Activated CD8-positive, alpha-beta memory T cell treated with anti-CD3 and anti-CD28 coated beads for 24 hours (primary cell): ENCODE measurements at places on chromosomes 5 and 9.

GRCh38 chr5:57157131-57157530 is 16.7 kb upstream of the GPBP1 start:
- no peak for DNase-seq

- no peak for DNase-seq
Measured at GRCh38 chr5:76971511-76971910, 18.7 kb downstream of the CRHBP start.

DNA sequence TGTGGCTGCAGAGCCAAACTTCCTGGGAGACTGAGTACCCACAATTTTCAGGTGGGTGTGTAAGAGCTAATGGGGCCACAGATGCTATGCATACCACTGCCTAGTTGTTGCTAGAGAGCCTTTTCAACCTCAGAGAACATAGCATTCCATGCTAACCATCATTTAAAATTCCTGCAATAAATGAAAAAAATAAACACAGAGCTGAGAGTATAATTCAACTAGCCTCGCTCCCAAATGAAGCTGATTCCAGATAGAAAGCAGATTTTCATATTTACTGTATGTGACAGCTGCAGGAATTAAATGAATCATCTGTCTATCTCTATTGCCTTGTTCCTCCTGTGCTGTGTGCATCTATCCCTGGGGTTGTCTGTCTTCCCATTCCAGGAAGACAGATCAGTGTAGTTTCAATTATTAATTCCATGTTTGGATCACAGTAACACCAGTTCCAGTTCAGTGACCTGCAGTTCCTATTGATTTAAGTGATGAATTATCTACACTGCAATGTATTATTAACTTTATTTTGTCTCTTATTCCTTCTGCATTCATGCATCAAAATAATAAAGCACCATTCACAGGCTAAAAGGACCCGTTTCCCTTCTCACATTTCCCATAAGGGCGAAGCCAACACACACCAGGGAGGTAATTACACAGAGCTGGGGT is 324.5 kb downstream of the SLIT3 start:
- no peak for DNase-seq

DNA sequence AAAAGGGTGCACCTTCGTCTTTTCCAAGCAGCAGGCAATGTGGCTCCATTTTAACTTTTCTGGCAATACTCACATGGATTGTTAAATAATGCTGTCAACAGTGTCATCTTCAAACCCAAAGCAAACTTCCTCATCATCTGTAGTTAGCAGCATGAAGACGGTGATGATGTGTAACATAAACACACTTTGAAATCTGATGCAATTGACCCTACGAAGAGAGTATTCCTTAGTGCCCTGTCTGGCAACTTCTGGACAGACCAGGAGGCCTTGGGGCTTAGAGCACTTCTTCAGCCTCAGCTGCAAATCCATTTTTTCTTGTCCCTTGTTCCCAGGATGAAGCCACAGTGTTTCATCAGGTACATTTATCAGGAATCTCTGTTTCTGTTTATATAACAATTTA is 149.1 kb downstream of the GHR start:
- DNase-seq, result no peak

DNA sequence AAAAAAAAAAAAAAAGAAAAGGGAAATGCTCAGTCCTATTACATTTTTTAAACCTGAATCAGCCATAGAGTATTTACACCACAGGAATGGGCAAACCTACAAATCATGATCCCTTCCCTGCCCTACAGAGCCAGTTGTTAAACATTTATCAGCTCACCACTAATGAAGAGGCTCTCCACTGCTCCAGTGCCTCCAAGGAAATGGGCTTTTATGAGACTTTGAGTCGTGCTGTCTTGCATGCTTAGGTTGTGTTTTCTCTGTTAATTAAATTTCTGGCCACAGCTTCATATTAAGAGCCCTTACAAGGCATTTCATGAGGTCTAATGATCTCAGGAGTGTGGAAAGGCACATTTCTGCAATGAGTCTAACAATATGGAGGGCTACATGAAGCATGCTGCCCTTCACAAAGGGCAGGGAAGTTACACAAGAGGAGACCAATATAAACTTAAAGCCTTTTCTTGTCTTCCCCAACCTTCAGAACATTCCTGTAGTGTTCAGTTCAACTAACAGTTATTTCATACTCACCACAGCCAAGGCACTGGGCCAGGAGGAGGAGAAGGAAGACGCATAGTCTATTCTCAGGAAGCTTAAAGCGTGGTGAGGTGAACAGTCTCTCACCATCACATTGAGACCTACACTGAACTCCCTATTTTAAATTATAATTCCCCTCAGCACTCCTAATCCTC is 140.1 kb upstream of the ABCA1 start:
- DNase-seq, result no peak

GRCh38 chr5:112958093-112959088 is 18.2 kb upstream of the DCP2 start:
- DNase-seq, result no peak

DNA sequence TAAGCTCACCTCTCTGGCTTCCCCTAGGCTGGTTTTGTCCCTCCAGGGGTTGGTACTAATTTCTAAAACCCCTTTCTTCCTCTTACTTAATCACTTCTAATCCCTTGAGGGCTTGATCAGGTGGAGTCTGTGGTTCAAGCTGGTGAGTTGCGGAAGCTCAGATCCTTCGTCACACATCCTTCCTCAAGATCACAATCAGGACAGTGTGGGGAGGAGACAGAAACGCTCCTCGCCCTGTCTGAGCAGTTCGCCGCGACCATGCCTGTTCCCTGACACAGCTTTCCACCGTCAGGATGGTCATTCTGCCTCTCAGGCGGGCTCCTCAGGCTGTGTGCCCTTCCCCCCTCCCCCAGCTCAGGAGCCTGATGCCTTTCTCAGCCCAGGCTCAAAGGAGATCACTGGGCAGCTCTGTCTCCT is 24.3 kb downstream of the CPLX2 start:
- DNase-seq, result no peak

DNA sequence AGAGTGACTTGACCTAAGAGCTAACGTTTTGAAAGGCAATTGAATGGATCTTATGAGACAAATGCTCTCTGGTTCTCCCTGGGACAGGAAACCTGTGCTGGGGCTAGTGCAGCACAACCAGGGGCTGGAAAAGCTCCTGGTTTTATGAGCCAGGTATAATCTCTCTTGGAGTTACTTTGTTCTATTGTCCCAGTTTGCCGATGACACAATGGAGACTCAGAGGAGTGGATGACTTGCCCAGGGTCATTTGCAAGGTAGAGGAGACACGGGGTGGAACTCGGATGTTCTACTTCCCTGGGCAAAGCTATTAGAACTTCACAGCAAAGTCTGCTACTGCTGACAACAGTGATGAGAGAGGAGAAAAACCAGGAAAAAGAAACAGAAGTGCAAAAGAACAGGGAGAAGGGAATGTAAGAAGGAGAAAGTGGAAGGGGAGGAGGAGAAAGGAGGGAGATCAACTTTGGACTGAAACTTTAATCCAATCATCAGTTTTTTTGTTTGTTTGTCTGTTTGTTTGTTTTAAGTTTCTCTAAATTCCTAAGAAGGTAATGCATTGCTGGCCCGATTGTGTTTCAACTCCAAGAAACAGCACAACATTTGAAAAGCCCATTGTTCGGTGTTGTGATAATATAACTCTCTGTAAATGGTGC is 7.4 kb upstream of the GSN start:
- no peak for DNase-seq

DNA sequence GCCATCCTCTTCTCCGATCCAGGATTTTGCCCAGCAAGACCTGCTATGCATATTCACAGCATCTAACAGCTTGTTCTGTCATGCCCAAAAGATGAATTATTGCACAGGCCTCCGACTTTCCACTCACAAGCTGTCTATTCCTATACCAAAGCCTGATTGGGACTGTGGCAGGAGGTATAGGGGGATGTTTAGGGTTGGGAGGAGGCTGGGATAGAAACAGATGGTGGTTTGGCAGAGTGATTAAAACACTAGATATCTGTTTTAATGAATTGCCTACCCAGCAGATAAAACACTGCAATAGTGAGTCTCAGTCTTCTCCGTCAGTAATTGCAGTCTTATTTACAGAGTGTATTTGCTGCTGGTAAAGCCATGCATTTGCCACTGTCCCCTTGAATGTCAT is 215.3 kb downstream of the TLR4 start:
- DNase-seq, result no peak

DNA sequence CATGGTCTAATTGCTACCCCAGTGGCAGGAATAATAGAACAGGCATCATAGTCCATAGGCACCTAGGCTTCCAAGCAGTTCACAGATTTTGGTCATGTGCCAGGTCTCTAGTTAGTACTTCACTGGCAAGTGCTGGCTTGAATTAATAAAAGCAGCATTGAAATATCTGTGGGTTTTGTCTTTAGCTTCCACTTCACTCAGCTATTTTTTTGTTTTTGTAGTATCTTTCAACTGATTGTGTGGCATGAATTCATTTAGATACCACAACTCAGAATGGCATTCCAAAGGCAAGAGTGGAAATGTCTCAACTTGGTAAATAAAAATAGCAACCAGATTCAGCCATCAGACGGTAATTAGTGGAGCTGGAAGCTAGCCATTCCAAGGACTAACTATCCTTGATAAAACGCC is 27.9 kb upstream of the ITGA2 start:
- DNase-seq, result no peak

- DNase-seq, result peak; percentile 70
Measured at GRCh38 chr5:151234476-151235238, 10.8 kb upstream of the CCDC69 start.

- DNase-seq, result no peak
Measured at GRCh38 chr5:85000671-85001070, 616.0 kb upstream of the EDIL3 start.

DNA sequence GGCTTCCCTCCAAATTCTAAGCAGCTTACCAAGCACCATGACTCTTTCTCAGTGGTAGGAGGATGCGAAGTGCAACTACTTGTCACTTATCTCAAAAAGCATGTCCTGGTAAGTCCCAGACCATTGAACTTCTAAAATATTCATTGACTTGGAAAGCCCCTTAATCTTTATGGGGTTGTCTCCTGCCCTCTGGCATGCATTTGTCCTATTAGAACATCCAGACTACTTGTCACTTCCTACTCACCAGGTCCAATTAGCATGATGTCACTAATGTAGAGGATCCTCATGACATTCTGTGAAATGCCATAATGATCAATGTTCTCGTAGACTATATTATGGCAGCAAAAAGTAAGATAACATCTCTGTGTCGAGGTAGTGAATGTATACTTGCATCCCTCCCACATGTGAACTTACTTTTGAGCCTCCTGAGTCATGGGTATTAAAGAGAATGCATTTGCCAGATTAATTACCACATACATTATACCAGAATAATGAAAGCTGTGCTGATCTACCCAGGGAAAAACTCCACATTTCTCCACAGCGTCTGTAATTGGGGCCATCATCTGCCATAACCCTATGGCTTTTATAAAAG is 63.5 kb upstream of the RAD23B start:
- DNase-seq, result no peak

DNA sequence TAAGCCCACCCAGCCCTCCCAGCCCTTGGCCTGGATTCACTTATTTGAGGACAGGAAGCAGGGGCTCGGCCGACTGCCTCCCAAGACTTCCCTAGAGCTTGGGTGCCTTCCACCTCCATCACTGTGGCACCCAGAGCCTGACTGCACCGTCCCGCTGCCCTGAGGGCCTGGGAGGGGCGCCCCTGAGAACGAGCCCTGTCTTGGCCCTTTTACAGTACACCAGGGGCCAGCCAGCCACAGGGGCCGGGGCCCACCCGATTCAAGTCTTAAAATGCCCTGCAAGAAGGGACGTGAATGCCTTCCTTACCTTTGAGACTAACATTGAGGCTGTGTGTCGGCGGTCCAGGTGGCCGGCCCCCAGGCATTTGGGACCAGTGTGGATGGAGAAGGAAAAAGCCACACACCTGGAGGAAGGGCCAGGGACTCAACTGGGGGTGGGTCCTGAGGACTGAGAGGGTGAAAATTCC is 16.8 kb downstream of the FAM78A start:
- no peak for DNase-seq

DNA sequence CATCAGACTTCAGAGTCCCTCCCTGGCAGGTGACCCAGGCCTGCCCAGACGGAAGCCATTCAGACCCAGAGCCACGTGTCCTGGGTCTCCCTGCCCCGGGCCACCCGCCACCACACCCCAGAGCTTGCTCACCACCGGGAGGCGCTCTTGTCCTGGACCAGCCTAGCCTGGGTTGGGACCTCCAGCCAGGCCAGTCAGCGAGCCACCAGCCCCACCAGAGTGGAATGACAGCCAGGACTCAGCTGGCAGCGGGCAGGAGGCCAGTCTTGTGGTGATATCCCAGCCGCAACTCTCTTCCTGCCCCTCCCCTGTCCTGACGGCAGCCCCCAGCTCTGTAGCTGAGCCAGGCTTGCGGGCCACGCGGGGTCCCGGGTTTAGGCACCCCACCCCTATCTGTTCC is 1.7 kb upstream of the PTGDS start:
- no peak for DNase-seq

DNA sequence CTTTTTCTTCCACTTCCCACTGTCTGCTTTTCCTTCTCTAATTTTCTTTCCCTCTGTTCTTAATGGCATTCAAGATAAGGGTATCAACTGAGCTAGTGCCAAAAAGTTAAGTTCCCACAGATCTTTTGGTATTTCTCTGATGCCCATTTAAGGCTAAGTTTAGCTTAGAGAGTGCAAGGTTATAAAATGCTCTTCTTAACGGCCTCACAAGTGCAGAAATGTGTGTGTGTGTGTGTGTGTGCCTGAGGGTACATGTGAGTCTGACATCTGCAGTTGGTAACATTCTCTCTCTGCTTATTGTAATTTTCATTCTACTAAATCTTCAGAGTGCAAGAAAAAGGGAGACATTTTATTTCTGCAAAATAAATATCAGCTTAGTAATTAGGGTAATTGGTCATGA is 24.2 kb downstream of the FBN2 start:
- no peak for DNase-seq

GRCh38 chr9:35114840-35115628 is 628 bp downstream of the ATOSB start:
- no peak for DNase-seq

GRCh38 chr9:89524963-89525362 is 27.1 kb upstream of the SEMA4D start:
- no peak for DNase-seq

DNA sequence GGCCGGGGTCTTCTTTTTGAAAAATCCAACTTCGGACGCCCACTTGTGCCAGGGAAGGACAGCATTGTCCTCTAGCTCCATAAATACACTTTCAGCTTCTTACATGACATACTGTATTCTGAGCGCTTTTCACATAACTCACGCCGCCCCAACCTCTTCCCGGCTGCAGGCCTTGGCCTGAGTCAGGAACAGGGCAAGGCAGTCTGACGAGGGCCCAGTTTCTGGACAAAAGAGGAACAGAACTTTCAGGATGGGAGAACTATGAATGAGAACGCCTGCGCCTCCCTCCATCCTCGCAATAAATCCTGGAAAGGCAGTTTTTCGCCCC is 650 bp downstream of the DCTN4 start:
- no peak for DNase-seq

- DNase-seq, result no peak
Measured at GRCh38 chr5:149782895-149783586, 52.9 kb downstream of the PPARGC1B start.

GRCh38 chr9:5449521-5450358 is 602 bp upstream of the CD274 start:
- no peak for DNase-seq
